ENCODE measurements at places on chromosomes 5 and 9.

DNA sequence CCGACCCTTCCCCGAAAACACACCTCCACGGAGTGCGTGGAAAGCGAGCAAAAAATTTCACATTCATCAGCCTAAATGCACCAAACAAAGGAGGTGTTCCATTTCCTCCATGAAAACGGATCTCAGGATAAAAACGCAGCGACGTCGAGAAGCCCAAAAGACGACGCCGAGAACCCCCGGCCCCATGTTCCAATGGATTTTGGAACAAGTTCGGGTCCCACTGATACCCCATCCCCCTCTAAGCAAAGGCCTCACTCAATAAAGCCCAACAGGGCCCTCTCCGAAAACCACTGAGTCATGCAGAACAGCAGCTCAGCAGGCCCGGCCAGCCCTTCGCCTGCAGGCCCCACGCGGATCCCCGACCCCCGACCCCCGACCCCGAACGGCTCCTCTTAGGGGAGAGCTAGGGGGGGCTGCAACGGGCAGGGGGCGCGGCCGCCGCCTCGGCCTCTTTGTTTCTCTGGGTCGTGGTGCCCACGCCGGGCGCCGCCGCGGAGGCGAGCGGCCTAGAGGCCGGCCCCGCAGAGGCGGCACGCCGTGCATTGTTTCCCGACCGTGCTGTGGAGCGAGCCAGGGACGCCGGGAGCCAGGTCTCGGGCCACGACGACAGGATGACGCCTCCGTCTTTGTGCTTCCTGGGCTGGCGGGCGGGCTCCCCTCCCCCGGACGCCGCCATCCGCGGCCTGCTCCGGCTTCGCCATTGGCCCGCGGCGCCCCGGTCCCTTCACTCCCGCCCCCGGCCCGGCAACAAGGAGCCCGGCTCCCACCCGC lies 915 bp downstream of the ZFAND5 start:
- DNase-seq, result peak; percentile 69

DNA sequence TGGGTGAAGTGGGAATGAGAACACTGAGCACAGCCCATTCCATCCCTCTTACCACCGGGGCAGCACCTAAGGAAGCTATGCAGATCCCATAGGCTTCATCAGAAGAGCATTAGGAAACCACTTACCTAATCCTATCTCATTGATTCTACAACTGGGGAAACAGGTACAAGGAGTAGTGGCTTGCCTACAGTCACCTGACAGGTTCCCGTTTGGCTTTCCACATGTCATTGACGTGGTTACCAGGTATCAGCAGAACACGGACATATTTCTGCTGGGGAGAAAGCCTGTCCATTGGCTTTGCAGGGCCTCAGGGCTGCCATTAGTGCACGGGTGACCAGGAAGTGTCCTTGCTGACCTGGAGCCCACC lies 11.3 kb downstream of the AFAP1L1 start:
- no peak for DNase-seq

DNA sequence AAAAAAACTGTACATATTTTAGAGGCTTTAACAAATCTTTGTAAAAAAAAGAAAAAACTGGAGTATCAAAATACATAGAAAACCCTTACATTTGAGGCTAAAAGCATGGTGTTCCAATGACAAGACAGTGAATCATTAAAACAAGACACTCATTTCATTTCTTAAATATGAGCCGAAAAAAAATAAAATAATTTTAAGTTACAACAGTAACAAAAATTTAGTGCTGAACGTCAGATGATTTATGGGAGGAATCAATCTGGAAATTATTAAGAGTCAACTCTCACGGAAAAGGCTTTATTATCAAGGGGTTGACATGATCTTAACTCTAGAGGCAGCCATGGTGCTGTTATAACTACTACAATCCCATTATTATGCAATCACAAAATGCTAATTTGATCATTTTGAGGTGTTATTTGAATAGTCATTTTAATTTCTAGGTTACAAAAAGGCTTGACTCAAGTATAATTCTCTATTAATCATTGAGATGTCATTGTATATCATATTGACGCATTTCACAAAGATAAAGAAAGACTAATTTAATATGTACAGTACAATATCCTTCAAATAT lies 51.9 kb downstream of the MAPKAP1 start:
- DNase-seq, result no peak

GRCh38 chr9:133973111-133973790 lies 18.9 kb downstream of the VAV2 start:
- DNase-seq, result no peak

- peak; percentile 28 for DNase-seq
These were observed 86.1 kb upstream of the ADAMTS2 start for GRCh38 chr5:179431221-179431824.

DNA sequence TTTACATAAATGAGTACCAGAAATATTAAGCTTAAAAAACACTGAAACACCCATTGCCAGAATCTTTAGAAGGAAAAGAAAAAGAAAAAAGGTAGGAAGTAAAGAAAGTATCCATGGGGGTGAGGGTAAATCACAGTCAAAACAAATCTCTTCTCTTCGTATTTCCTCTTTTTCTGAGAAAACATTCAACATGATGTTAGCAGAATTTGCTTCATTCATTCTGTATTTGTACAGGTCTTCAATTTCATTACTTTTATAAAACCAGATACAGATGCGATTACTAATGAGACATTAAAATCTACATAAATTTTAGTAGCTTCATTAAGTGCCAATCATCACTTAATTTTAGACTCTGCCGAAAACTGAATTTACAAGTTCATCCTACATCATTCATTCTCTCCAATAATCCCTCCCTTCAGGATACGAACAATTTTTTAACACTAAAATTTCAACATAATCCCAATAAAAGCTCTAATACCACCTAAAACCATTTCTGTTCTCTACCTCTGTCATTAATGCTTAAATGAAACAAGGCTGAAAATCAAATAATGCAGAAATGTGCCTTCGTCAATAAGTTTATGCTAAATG lies 7.0 kb downstream of the NR3C1 start:
- DNase-seq, result no peak

DNA sequence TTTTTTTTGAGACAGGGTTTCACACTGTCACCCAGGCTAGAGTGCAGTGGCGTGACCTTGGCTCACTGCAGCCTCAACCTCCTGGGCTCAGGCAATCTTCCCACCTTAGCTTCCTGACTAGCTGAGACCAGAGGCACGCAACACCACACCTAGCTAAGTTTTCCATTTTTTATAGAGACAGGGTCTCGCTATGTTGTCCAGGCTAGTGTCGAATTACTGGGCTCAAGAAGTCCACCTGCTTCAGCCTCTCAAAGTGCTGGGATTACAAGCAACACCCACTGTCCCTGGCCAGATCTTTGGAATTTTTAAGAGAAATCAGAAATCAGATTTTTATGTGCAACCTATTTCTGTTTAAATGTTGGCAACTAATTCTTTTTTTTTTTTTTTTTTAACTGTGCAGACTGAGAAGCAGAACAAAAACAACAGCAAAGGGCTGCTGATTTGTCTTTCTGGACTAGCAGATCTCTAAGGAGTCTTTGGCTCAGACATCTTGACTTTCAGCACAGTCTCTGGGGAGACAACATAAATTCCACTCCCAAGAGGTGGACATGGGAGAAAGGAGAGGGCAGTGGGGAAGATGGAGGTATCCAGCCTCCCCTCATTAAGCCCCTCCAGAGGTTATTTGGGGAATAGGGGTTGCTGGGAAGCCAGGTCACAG lies 54.4 kb upstream of the FABP6 start:
- DNase-seq, result no peak

DNA sequence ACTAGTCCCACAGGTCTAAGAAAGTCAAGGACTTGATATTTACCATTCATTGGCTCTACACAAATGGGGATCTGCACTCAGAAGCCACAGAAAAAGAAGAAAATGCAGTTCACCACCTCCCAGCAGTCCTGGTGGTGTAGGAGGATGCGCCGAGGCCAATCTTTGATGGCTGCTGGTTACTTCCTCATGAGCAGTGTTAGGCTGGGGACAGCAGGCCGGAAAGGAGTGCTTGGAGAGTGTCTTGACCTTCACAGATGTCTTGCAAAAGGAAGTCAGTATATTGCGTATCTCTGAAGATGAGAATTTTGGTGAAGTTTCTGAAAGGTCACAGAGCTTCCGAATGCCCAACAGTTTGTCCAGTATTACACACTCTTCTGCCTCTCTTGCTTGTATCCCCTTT lies 597.0 kb downstream of the EBF1 start:
- DNase-seq, result peak; percentile 86

DNA sequence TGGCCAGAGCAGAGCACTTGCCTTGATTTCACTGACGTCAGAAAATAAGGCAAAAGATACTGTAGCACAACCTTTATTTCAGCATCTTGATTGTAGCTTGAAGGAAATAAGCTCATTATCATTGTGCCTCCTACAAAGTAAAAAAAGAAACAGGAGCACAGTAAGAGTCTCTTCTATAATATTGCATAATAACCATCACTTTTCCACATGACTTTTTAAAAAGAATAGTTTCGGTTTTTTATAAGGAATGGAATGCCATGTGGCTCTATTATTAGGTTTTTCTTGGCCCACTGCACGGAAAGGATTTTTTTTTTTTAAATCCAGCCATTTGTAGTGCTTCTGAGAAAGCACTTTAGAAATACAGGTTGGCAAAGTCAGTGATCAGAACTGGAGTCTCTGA lies 655.3 kb downstream of the LRRC70 start:
- no peak for DNase-seq

- DNase-seq, result no peak
These were observed 997 bp upstream of the CHD1 start for GRCh38 chr5:98929710-98930298.

- DNase-seq, result no peak
These were observed 134.0 kb downstream of the YIPF5 start for GRCh38 chr5:144036476-144036875.

- DNase-seq, result no peak
These were observed 45.7 kb upstream of the ALDH1B1 start for GRCh38 chr9:38346811-38347210.

- DNase-seq, result no peak
These were observed 179.0 kb upstream of the TNC start for GRCh38 chr9:115296831-115297565.

- no peak for DNase-seq
These were observed 87.3 kb downstream of the DCP2 start for GRCh38 chr5:113063927-113064326.

DNA sequence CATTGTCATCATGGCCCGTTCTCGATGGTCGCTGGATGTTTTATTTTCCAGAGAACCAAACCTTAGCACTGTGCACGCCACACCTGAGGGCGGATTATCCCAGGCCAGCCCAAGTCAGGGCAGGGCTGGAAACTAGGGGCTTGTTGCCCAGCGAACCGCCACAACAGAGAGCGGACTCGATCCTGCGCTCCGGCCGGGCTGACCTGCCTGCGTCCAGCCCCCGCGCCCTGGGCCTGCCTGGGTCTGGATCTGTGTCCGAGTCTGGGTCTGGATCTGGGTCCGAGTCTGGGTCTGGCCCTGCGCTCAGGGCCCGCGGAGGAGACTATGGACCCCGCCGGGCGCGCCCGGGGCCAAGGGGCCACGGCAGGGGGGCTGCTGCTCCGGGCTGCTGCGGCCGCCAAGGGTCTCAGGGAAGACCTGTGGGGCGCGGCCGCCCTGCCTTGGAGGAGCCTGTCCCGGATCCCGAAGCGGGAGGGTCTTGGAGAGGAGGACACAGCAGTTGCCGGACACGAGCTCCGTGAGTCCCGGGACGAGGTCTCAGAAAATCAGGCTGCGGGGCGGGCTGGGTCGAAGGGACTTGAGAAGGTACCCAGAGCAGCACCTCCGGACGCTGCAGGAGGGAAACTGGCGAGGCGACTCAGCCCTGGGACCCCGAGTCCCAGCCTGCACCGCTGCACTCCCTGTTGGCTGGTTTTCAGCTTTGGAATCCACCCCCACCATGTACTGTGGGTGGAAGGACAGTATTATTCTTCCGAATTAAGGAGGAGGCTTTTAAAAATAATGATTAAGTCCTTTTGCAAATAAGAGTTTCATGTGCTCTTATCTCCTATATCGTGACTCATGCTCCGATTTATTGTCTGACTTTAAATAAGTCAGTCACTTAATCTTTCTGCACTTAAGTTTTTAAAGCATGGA lies at the start of gene ANKDD1B:
Gene ANKDD1B (plus strand): TSS at position 143 of the 915 bp plus-strand sequence. CDS start 182 bp downstream, at position 325.
- no peak for DNase-seq

DNA sequence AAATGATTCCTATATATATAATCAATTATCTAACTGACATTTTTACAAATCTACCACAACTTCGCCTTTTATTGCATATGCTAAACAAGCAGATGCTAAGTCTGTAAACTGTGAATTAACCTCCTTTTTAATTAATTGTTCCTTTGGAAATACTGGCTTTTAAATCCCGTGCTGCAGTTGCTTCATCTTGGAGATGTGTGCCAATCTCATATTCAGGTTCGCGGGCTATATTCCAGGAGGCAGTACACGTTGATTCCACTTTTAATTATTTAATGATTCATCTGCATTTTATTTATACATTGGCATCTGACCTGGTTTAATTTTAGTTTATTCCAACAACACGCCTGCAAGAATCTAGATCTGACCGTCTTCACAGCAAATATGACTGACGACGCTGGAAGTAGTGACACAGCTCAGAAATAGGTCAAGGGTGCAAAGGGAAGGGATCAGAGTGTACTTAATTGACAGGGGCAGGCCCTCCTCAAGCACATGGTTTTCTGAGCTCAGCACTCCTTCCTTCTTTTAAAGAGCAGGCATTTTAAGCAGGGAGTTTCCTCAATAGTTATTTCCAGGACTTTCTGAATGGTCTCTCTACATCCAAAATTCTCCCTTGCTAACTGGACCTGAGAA lies 125.2 kb downstream of the GLIS3 start:
- no peak for DNase-seq

All from inflammatory macrophage treated with lipopolysaccharide for 4 hours (primary cell).